ENCODE measurements at places on chromosomes 3 and 15. TPM values are rescaled to one million over a fixed set of nuclear protein-coding genes. Genes with fewer than 3 reads are reported as not detected.

- DNase-seq: no peak
Observed at GRCh38 chr3:197833930-197834715, 43.1 kb downstream of the LRCH3 start.

- DNase-seq: no peak
Observed at GRCh38 chr3:146222204-146223046, 28.5 kb downstream of the PLSCR4 start.

DNA sequence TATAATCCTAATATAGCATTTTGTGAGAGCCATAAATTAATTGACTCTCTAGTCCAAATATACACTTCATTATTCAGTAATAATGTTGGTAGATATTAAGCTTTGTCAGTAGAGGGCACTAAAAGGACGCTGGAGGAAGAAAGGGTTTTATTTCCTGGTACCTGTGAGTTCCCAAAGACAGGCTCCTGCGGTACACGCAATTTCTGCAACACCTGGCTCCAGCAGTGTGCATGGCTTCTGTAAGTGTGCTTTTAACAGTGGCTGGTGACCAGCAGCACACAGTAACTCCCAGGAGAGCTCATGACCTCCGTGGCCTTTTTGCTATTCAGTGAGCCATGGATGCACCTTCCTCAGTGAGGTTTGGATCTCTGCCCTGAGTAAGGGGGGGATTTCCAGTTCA, 338.3 kb upstream of the ZNF385D start:
- DNase-seq: no peak

GRCh38 chr15:98154863-98155262, 194.4 kb downstream of the ARRDC4 start:
- DNase-seq: no peak

DNA sequence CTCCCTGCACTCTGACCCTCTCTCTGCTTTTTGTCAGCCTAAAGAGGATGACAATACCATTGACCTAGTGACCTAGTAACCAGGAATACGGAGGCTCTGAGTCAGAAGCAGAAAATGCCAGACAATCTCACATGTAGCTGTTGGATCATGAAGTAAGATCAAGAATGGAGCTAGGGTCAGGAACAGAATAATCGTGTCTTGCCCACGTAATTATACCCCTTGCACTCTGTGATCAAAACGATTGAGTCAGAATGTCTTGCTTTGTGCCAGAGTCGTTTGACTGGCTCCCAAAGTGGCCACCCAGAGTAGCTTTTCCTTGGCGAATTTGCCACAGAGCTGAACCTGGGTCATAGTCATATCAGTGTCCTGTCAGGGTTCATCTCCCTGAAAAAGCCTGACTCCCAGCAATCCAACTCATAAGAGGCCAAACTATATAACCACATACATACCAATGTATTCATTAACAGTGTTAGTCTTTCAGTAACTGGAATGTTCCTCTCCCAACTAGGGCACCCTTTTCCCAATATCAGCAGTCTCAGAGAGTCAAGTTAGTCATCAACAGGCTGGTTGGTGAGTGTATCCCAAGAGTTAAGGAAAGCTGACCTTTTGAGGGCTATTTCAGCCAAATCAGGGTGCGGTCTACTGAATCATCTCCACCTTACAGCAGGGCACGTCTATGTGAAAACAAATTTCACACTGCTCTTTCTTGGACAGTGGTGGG, 5.0 kb upstream of the CDV3 start:
- DNase-seq: no peak

- DNase-seq: no peak
Observed at GRCh38 chr3:168093229-168093628, 2.5 kb downstream of the GOLIM4 start.

The LRRC28 gene
- polyA plus RNA-seq: 14.5 TPM
